ENCODE measurements at places on chromosomes 4 and X. TPM values are rescaled to one million over a fixed set of nuclear protein-coding genes. Genes with fewer than 3 reads are reported as not detected.

The SLITRK4 gene
- 0.22 TPM for total RNA-seq

The ANXA10 gene
- total RNA-seq = not detected

The GRIA2 gene
- total RNA-seq = not detected

GRCh38 chr4:142567620-142568451 lies 278.3 kb downstream of the INPP4B start:
- no peak for DNase-seq

DNA sequence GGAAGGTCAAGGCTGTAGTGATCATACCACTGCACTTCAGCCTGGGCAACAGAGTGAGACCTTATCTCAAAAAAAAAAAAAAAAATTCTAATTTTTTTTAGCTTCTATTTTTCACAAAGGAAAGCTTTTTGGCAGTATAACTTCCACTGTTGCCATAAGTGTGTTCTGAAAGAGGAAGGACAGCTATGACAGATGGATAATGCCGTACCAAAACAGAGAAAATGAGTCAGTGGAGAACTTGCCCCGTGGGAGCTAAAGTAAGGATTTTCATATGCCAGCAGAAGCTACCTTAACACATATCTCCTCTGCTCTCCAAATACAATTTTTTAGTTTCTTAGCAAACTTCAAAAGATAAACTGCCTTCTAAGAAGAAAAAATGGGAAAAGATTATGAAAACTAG lies 43.7 kb downstream of the RPS3A start:
- no peak for DNase-seq

DNA sequence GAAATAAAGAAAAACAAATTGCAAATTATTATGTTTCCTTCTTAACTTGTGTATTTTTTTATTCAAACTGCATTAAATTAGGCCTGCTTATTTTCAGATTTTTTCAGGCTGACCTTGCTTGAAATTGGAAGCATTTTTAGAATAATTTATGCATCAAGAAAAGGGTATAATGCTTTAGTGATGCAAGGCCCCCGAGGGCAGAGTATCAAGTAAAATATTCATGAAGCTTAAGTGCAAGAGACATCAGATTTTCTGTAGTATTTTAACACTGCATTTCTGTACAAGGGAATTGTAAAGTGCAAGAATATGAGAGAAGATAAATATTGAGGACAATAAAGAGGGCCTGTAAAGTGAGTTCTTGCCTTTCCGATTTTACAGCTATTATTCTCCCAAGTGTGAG lies 485.8 kb upstream of the ATOH1 start:
- DNase-seq = no peak

DNA sequence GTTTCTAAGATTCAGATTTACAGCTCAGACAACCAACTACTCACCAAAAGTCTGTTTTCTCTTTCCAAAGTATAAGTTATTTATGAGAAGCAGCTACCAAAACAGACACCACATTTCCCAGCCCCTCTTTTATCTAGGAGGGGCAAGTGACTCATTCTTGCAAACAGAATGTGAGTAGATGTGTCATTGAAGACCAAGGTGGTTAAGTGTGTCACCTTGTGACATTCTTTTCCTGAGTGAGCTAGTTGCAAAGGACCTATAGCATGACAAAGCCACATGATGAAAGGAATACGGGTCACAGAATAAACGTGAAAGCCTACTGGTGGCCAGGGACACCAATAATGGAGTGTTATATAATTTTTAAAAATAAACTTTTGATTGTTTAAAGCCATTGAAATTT lies 50.0 kb downstream of the SLC7A11 start:
- DNase-seq = no peak

GRCh38 chr4:96342790-96343455 lies 503.0 kb downstream of the PDHA2 start:
- DNase-seq = no peak

GRCh38 chr4:72951628-72952027 lies 117.9 kb downstream of the COX18 start:
- DNase-seq = no peak

All from left ventricle myocardium superior (tissue), 1 donor.